ENCODE measurements at places on chromosomes 16 and 17.

DNA sequence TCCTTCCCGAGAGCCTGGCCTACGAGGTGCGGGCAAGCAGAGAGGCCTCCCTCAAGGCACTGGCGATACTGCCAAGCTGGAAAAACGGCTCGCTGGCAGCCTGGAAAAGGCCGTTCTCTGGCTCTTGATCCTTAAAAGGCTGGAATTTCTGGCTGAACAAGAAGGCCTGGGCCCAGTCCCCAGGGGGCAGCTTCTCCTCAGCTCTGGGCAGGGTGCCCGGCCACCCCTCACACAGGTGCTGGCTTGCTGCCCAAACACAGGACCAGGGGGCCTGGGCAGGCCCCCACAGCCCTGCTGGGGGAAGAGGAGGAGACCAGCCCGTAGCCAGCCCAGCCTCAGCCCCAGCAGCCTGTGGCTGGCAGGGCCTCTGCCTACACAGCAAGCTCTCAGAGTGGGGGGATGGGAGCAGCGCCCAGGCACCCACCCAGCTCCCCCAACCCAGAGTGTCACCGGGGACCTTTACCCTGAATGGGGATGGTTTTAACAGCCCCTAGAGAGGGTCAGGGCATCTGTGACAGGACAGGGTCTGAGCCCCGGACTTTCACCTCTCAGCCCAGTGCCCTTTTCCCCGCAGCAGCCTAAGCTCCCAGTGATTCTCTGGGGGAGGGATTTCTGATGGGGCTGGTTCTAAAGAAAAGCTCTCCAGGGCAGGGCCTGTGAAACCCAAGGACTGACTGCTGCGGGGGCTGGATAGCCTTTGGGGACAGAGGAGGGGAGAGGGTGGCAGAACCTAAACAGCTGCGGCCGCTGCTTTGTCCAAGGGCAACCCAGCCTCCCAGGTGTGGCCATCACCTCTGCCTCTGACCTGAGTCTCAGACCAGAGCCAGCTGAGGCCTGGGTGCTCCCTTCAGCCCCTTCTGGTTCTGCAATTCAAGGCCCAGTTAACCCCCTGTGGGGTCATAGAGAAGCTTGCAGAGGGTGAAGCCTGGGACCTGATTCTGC lies 38.6 kb upstream of the TOB1 start:
- no peak for DNase-seq

GRCh38 chr16:69399361-69399760 lies 13.6 kb upstream of the TERF2 start:
- DNase-seq: no peak

DNA sequence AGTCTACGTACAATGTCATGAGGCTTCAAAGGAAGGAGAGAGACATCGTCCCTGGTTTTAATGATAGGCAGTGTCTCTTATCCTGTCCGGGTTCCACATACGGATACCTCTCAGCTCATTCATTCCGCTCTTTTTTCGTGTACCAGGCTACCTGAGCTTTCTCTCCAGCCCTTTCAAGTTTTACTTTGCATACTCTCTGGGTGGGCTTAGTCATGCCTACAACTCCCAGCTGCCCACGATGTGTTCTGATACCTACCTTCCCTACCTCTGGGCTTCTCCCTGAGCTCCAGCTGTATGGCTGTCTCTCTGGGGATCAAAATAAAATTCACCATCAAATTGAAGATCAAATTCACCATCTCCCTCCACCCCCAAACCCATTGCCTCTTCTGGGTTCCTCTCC lies 354.0 kb upstream of the EEF2KMT start:
- DNase-seq: no peak

- DNase-seq: no peak
Observed at GRCh38 chr17:63086483-63087185, 120.6 kb downstream of the TANC2 start.

DNA sequence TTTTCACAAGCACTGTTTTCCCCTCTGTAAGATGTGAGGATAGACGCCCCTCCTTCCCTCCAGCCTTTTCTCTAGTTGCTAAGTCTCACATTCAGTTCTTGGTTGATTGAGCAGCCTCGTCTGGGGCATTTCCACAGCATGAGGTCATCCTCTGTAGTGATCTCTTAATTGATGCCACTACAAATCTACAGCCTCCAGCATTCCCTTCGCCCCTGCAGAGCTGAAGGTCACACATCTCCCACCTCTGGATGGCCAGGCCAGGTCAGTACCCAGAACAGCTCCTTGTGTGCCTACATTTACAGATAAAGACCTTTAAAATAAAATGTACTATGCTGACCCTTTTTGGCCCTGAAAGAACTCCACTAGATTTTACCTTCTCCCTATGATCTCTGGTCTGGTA lies 32.5 kb upstream of the CDH11 start:
- DNase-seq: no peak

GRCh38 chr16:51095890-51096626 lies 55.0 kb downstream of the SALL1 start:
- DNase-seq: no peak

DNA sequence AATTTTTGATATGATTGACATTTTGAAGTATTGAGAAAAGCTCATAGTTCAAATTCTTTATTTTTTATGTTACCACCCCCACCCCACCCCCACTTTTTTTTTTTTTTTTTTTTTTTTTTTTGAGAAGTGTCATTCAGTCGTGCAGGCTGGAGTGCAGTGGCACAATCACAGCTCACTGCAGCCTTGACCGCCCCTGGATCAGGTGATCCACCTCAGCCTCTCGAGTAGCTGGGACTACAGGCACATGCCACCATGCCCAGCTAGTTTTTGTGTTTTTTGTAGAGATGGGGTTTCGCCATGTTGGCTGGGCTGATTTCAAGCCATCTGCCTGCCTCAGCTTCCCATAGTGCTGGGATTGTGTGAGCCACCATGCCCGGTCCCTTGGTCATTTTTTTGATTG lies 7.4 kb downstream of the TAF15 start:
- no peak for DNase-seq

DNA sequence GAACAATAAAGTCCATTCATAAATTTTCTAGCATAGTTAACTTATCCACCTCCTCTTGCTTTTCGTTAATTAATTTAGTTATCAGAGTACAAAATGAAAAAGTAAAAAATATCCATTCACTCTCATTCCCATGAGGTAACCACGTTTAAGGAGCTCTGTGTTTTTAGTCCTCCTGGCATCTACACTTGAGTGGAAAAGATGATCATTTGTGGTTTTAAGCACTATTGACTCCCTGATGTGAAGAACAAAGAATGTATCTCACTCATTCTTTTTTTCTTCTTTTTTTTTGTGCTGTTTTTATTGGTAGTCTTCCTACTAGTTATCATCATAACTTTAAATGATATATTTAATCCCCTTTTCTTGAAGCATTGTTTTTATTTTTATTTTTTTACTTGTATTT lies 26.1 kb downstream of the QPRT start:
- DNase-seq: no peak

DNA sequence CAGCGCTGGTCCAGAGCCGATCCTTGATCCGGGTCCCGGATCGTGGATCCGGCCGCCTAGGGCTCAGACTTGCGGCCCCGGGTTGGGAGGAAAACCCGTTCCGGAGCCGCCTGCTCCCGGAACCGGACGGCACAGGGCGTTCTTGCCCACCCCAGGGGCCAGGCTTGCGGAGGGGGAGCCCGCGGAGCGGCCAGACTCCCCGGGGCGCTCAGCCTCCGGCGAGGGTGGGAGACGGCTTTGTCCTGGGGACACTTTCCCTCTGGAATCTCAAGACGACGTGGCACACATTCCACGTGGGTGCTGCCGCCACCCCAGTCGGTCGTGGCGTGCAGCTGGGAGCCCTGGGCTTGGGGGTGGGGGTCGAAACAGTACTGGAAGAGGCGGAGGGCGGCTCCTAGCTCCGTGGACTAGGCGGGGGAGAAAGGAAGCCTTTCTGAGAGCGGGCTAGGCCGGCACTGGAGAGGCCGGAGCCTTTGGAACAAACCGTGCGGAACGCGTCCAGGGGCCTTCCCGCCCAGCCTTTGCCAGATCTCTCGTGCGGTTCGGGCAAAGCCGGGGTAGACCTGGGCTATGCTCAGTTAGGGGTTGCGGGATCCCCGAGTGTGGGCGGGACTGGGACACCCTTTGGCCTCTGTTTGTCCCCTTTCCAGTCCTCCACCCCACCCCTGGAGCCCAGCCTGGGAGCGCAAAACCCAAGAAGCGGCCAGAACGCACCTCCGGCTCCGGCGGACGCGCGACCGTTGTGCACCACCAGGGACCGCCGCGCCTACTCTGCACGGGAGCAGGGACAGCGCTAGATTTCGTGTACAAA lies 26.5 kb downstream of the SREBF1 start:
- DNase-seq: no peak

DNA sequence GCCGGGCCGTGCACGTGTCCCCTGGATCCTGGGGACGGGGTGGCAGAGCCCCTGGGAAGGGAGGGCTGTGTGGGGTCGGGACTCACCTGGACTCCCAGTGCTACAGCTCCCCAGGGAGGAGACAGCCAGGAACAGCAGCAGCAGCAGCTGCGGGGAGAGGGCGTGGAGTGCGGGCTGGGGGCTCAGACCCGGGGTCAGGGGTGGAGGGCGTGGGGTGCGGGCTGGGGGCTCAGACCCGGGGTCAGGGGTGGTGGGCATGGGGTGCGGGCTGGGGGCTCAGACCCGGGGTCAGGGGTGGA lies 20.7 kb downstream of the TPSD1 start:
- DNase-seq: no peak

DNA sequence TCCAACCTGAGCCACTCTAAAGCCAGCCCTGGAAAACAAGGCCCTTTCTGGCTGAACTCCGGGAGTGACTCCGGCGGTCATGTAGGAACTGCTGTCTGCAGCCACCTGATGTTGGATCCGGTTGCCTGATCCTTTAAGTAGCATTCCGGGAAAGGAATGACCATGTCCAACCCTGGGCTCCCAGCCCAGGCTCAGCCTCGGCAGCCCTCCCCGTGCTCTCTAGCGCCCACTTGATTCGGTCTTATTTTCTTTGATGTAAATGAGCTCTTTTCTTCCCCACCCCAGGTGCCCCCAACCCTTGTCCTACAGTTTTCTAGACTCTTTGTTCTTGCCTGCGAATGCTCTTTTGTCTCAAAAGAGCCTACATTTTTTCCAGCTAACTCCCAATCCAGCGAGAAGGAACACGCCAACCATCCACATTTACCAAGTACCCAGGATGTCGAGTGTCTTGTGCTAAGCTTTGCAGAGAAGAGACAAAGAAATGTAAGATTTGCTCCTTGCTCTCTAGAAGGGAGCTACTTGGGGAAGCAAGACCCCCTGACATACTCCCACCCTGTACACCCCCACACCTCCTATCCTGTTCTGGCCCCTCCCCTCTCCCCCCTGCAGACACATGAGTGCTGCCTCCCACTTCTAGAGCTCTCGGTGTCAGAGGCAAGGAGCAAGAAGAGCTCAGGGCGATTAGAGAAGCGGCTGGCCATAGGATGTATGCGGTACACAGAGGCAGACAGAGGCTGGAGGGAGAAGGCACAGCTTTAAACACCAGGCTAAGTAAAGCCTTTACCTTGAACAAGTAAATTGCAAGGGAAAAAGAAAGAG lies 53.8 kb downstream of the COG7 start:
- DNase-seq: no peak

GRCh38 chr16:49520492-49521038 lies 147.0 kb downstream of the C16orf78 start:
- no peak for DNase-seq

- no peak for DNase-seq
Observed at GRCh38 chr16:31876951-31877828, 3.6 kb downstream of the ZNF267 start.
